ENCODE measurements at places on chromosomes 5 and 9. TPM values are rescaled to one million over a fixed set of nuclear protein-coding genes. Genes with fewer than 3 reads are reported as not detected.

SPINK4 gene
- not detected for total RNA-seq

CBY3 gene
- not detected for total RNA-seq

NR6A1 gene
- total RNA-seq = 0.65 TPM

FAM120AOS gene
- 53.2 TPM for total RNA-seq

IFNA2 gene
- total RNA-seq = not detected

CCDC69 gene
- total RNA-seq = 307 TPM

KIAA0825 gene
- total RNA-seq = 4.7 TPM

HRCT1 gene
- 24.4 TPM for total RNA-seq

ARL15 gene
- total RNA-seq = 19.6 TPM

Data from subcutaneous adipose tissue (tissue), 4 donors.